Choroid plexus epithelial cell (primary cell): ENCODE measurements at places on chromosomes 4 and X.

- no peak for DNase-seq
Observed at GRCh38 chr4:6767386-6767747, 15.2 kb upstream of the KIAA0232 start.

- DNase-seq = no peak
Observed at GRCh38 chr4:59540311-59540710, 1659.8 kb upstream of the ADGRL3 start.

DNA sequence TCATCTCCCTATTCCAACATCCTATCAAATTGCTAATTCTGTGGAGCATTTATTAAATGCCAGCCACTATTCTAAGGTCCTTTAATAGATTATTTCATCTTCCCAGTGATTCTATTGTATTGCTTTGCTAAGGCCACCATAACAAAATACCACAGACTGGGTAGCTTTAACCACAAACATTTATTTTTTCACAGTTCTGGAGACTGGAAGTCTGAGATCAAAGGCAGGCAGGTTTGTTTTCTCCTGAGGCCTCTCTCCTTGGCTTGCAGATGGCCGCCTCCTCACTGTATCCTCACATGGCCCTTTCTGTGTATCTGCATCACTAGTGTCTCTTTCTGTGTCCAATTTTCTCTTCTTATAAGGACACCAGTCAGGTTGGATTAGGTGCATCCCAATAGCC is 64.5 kb downstream of the CPE start:
- peak; percentile 19 for DNase-seq

- DNase-seq = peak; percentile 74
Observed at GRCh38 chr4:92236877-92237276, 66.9 kb upstream of the GRID2 start.

DNA sequence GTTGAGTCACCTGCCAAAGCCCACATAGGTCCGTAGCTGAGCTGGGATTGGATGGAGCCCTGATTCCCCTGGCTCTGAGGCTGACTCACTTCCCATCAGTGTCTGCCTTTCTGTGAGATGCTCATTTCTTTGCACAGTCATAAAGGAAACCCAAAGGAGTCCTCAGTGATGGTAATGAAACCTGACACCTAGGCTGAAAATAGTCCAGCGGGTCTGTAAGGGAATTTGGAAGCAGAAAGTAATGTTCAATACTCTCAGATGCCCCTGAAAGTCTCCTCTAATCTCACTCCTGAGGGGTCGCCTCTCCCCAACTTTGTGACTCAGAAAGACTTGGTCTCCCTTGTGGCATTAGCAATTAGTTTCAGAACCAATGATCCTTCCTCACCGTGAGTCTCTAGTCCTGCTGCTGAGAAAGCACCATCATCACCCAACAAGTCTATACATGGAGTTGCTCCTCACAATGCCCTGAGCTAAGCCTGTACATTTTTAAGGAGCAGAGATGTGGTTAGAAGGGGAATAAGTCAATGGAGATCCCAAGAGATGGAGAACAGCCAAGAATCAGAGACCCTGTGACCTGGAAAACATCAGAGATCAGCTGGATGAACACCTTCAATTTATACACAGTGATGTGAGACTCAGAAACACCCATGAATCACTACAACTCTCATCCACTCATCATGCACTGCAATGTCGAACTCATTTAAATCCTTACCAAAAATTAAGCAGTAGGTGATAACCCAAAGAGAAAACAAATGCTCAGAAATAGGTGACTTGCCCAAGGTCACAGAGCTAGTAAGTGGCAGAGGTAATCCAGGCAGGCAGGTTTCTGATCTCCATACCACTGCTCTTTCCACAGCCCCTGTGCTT is 219.0 kb upstream of the CPEB2 start:
- peak; percentile 77 for DNase-seq
